ENCODE measurements at places on chromosomes 7 and 10.
A peak's percentile ranks its signal among the peaks of the same experiment; 100 is the strongest.

DNA sequence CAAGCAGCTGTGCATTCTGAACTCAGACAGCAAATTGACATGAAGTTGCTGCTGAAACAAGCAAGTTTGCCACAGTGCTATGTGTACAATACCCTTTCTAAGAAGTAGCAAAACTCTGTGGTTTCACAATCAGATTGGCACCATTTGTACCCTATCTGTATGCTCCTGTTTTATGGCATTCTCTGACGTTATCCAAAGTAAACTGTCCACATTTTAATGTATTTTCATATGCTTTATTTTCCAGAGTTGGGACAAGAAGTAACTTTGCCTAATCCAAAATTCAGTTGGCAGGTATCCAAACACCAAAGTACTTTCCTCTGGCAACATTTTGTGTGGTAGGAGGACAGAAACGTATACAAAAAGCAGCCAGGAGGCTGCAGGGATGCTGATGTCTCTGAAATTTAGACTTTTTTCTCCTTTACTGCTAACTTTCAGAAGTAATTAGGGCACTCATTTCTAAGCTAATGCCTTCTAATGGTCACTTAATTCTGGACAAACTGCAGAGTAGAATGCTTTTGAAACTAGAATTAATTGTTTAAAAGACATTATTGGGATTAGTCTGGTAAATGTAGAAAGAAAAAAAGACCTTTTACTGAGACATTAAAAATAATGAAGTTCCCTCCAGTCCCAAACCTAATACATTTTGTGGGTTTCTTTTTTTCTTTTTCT lies 414.7 kb upstream of the NRP1 start:
- DNase-seq = no peak

DNA sequence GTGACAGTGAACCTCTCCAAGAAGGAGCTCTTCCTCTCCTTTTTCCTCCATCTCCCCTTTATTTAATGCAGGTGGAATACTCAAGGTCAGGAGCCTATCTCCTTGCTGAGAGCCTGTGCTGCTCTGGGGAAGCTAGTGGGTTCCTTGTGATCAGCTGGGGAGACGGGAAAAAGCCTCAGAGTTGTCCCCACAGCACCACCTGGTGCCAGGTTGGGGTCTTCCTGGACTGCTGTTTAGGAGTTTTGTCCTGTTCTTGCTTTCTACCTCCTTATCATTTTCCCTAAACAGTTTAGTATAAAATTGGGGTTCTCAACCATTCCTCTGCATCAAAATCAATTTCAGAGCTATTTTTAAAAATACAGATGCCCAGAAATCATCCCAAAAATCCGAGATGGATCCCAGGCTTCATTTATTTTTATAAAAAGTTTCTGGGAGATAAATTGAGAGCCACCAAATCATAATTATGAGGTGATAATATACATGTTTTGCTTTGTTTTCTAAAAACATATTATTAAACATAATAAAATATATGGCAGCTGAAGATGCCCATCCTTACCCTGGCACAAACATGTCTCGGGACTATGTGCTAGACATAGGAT lies 44.3 kb downstream of the MACC1 start:
- peak; percentile 25 for DNase-seq

- no peak for DNase-seq
Observed at GRCh38 chr7:1220977-1221745, 11.5 kb upstream of the UNCX start.

- no peak for DNase-seq
Observed at GRCh38 chr7:31487071-31487470, 26.8 kb upstream of the ITPRID1 start.

DNA sequence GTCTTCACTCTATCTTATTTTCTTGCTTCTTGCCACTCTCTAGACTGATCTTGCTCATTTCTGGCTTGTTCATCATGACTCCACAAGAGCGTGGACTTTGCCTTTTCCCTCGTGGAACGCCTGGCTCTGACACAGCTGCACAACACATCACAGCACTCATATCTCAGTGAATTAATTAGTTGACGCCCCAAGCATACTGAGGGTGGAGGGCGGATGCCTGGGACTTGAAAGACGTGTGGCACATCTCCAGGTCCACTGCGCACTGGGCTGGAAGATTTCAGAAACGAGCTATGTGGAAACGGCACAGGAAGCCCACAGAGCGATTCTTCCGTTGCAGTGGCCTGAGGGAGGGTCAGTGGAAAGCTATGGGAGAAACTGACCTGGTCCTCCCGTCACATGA lies 23.6 kb upstream of the PLEKHA1 start:
- no peak for DNase-seq

GRCh38 chr10:8305876-8306652 lies 251.6 kb downstream of the GATA3 start:
- DNase-seq = no peak

DNA sequence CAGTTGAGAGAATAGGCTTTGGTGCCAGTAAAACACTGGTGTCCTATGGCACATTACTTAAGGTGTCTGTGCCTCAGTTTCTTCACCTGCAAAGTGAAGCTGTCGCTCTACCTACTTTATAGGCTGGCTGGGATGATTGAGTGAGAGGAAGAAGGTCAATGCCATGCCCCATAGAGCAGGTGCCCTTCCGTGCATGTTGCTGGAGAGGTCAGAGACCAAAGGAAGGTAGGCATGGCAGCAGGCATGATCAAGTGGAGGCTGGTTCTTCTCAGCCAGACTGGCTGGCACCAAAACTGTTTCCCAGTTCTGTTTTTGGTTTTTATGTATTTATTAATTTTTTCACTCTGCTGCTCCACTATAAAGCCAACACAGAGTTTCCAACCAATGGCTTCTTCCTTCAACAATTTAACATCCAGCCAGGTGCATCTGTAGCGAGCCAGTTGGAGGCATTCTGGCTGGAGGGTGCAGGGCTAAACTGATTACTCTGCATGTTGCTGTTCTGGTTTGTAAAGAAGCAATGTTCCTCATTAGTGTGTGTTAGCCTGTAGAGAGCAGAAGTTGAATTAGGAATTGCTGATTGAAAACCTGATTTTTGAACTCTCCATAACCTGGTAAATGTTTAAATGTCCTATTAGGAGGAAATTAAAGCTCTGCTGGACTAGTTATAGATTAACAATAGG lies 144.3 kb upstream of the TNS3 start:
- DNase-seq = no peak

DNA sequence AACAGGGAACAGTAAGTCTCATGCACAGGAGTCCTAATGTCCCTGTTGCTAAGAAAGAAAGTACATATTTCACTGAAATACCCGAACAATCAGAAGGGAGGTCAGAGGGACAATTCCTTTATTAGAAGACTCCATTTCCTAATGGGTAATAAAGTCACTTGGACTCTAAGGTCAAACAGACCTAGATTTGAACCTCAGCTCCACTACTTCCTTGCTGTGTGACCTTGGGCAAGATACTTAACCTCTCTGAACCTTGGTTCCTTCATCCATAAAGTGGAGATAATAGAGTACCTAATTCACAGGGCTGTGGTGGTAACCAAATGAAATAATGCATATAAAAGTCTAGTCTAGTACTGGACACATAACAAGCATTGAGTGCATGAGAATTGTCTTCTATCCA lies 29.2 kb upstream of the HABP2 start:
- no peak for DNase-seq

DNA sequence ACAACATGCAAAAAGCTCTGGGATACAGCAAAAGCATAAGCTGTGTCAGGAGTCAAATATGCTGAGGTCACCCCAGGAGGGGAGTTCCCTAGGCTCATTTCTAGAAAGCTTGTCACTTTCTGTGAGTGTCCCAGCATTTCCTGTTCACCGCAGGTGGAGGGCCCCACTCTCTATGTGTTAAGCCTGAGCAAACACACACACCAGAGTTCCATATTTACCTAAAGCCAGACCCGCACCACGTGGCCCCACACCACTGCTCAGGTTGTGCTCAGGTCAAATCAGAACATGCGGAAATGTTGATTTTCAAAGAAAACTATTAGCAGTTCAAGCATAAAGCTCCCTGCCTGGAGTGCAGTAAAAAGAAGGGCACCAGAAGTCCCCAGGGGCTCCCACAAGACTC lies 259.6 kb upstream of the PPP2R2D start:
- no peak for DNase-seq

DNA sequence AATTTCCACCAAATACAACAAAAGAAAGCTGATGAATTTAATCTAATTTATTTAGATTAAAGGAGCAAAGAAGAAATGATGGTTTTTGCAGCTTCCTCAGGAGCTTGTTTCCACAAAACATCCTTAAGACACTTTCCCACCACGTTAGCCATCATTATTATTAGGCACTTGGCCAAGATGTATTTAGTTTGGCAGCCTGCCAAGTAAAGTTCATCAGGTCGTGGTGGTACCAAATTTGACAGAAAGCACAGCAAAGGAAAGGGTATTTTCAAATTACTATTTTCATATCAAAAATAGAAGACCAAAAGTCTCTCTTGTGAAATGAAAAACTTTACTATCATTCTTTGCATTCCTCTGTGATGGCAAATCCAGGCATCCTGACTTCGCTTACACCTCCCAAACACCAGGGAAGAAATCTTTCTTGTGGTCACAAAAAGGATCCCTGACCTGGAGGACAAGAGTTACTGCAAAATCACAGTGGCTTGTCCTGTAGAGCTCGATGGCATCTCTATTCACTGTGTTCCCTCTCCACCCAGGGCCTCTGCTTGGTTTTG lies 123.1 kb upstream of the INHBA start:
- no peak for DNase-seq

GRCh38 chr7:2893411-2893861 lies 49.3 kb upstream of the GNA12 start:
- no peak for DNase-seq

- DNase-seq = no peak
Observed at GRCh38 chr10:12241810-12242529, 46.0 kb downstream of the CDC123 start.

- DNase-seq = no peak
Observed at GRCh38 chr10:13231808-13232207, 2.4 kb downstream of the UCMA start.

- DNase-seq = no peak
Observed at GRCh38 chr7:144775749-144776148, 60.1 kb downstream of the TPK1 start.

DNA sequence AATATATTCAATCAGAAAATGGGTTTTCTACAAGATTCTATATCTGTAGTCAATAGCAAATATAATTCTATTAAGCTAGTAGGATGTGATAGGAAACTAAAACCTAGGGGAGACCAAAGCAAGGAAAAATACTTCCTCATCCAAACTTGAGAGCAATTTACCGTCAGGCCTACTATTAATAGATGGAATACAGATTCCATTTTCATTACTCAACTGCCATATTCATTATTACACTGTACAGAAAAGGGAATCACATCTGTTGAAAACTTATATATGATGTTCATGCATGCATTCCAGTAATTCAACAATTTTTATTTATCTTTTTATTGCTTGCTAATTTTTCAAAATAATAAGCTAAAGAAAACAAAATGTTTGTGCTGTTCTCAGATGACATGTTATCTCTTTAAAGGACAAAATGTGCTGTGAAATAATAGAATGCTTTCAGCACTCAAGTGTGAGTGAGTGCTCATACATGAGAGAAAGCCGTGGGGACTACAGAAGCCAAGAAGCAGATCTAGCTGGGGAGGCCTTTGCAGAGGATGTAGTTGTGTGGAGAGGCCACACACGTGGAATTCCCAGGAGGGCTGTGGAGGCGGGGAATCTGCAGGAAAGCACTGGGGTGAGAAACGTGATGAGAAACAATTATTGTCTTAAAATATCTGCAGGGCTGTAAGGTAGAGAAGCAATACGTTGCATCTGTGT lies 110.0 kb downstream of the EGFR start:
- peak; percentile 13 for DNase-seq

- no peak for DNase-seq
Observed at GRCh38 chr10:126924915-126925300, 19.7 kb downstream of the DOCK1 start.

DNA sequence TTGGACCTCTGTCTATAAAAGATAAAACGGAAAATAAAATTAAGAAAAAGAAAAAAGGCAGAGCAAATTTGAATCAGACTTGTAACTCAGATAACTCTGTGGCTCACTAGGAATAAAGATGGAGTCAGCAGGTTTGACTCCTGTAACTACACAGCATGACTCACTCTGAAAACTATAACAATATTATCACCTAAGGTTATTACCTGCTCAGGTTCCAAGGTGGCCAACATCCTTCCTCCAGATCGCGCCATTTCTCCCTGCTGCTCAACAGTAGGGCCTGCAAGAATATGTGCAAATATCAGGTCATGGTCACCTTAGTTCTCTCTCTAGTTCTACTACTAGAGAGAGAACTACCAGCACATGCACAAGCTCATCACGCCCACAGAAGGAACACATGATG lies 30.0 kb downstream of the ALDH18A1 start:
- no peak for DNase-seq

- DNase-seq = peak; percentile 53
Observed at GRCh38 chr10:86102451-86102850, 264.1 kb downstream of the GRID1 start.

GRCh38 chr10:73623056-73623455 lies 18.2 kb downstream of the MYOZ1 start:
- no peak for DNase-seq

DNA sequence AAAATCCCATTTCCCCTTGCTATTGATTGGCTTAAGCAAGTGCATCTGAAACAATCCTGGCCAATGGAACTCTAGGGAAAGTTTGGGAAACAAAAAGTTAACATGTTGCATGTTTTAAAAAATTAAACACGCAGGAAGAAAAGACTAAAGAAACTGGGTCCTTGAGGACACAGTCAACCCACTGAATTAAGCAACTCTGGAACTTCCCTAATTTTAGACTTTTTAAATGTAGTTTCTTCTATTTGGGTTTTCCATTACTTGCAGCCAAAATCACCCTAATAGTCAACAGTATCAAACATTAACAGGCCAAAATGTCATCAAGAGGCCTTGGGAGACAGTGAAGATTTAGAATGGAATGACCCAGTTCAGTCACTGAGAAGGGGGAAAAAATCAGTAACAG lies 40.6 kb downstream of the OSBPL3 start:
- no peak for DNase-seq

DNA sequence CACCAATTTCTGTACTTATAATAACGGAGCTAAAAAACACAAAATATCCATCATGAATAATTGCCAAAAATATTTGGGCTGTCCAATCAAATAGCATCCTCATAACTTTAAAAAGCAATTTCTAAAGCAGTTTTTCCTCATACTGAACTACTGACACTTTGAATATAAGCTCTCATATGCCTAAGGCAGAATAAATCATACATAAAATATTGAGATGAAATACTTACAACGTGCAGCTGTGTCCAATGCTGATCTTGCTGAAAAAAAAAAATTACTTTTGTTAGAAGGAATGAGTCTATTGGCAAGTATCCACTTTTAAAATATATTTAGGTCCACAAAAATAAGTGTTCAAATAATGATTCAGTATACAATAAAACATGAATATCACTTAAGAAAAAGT lies 24.2 kb downstream of the FAM3C start:
- no peak for DNase-seq

DNA sequence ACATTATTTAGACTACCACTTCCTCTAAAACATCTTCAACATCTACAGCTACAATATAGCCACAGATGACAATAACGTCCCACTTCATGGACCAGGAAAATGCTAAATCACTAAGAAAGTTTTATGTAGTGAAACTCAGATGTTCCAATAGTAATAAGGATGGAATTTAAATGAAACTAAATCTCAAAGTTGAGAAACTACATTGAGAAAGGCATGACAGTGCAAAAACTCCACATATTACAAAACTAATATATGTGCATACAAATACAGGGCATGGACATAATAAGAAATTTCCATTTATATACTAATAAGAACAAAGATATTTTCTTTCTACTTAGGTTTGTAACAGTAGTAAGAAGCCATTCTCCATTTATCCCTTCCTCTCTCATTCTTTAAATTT lies 31.1 kb downstream of the POT1 start:
- no peak for DNase-seq

GRCh38 chr10:44242826-44243225 lies 142.1 kb downstream of the CXCL12 start:
- no peak for DNase-seq
